ENCODE measurements at places on chromosomes 6 and 20.

DNA sequence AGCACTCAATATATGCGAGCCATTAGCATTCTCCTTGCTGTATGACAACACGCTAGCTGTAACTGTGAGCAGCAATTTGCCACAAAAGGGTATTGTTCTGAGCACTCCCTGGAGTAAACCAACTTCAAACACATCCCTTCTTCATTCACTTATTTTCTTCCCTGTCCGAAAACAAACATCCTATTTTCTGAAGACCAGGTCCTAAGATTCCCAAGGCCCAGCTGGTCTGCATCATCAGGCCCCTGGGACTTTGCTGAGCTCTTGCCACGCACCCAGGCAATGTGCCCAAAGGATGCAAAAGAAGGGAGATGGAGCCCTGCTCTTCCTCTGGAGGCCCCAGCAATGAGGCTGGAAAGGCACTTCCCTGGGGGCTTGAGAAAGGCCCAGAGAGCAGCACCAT, 118.1 kb downstream of the PREX1 start:
- H3K27ac ChIP-seq, result no peak overlapping the region
- no peaks in the 10 kb centered on the region for H3K36me3 ChIP-seq
- H3K4me1 ChIP-seq, result peaks cover 13% of the 10 kb centered on the region
- peak; percentile 8 for DNase-seq
- no peaks in the 10 kb centered on the region for H3K27me3 ChIP-seq

GRCh38 chr6:55017555-55018300, 156.6 kb upstream of the HCRTR2 start:
- no peak overlapping the region for H3K4me3 ChIP-seq
- H3K4me1 ChIP-seq, result no peaks in the 10 kb centered on the region
- no peak overlapping the region for H3K27ac ChIP-seq
- H3K27me3 ChIP-seq, result no peaks in the 10 kb centered on the region
- no peak for DNase-seq

DNA sequence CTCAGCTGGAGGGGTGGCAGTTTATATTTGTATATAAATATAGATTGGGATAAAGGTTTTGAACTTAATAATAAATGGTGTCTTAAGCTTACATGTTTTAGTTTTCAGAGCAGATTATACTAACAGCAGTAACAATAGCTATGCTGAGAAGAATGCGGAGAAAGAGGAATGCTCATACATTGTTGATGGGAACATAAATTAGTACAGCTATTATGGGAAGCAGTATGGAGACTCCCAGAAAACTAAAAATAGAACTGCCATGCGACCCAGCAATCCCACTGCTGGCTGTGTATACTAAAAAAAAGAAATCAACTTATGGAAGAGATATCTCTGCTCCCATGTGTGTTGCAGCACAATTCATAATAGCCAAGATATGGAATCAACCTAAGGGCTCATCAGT, 127.9 kb downstream of the BCKDHB start:
- no peaks in the 10 kb centered on the region for H3K4me1 ChIP-seq
- no peaks in the 10 kb centered on the region for H3K27me3 ChIP-seq
- no peak overlapping the region for H3K4me3 ChIP-seq
- no peak for DNase-seq
- H3K27ac ChIP-seq, result no peak overlapping the region

DNA sequence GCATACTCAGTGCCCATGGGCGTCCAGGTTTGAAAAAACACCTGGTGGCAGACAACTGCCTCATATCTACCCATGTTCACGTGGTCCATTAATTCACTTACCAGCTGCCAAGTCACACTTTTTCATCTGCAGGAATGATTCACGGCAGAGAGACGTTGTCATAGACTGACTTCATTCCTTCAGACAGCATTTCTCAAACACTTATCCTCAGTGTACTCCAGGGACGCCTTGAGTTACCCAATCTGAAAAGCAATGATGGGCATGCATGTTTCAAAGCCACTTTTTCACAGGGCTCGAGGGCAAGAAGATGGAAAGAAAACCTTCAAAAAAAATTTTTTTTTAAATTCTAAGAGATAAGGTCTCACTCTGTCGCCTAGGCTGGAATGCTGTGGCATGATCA, 6.0 kb downstream of the MMP24OS start:
- H3K4me1 ChIP-seq, result peaks cover 12% of the 10 kb centered on the region
- no peak overlapping the region for H3K27ac ChIP-seq

GRCh38 chr20:31653561-31653960, 15.8 kb downstream of the COX4I2 start:
- no peaks in the 10 kb centered on the region for H3K36me3 ChIP-seq
- H3K4me3 ChIP-seq, result no peak overlapping the region
- no peaks in the 10 kb centered on the region for H3K4me1 ChIP-seq
- H3K27me3 ChIP-seq, result no peaks in the 10 kb centered on the region

DNA sequence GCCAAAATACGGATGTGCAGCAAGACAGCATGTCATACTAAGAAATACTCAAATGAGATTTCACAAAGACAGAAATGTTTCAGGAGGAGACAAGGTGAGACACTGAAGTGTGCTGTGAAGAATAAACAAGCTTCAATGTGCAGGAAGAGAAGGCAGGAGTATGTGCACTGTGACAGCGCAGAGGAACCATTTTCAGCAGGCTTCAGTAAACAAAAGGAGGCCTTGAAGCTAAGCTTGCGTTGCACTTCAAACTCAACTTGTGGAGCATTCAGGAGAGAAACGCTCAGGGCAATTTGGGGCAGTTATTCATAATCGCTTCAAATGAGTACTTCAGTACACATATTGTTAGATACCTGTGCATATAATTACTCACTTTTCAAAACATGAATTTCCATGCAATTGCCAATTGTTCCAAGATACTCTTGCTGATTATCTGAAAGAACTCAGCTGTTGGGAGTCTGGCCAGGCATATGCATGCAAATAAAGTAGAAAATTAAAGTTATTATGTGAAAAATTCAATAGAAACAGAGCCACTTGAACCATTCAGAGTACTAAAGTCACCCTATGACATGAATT, 234.2 kb upstream of the OPRM1 start:
- no peak overlapping the region for H3K27ac ChIP-seq
- no peak for DNase-seq
- no peaks in the 10 kb centered on the region for H3K4me1 ChIP-seq
- H3K4me3 ChIP-seq, result no peak overlapping the region

GRCh38 chr6:112986321-112986720, 639.2 kb downstream of the RFPL4B start:
- no peaks in the 10 kb centered on the region for H3K4me1 ChIP-seq
- H3K4me3 ChIP-seq, result no peak overlapping the region
- H3K27ac ChIP-seq, result no peak overlapping the region
- H3K36me3 ChIP-seq, result no peaks in the 10 kb centered on the region
- DNase-seq, result no peak
- H3K27me3 ChIP-seq, result no peaks in the 10 kb centered on the region

- DNase-seq, result no peak
- no peak overlapping the region for H3K27ac ChIP-seq
These were observed 49.3 kb downstream of the GFOD1 start for GRCh38 chr6:13438126-13438525.

- no peaks in the 10 kb centered on the region for H3K36me3 ChIP-seq
- H3K27ac ChIP-seq, result no peak overlapping the region
- H3K4me3 ChIP-seq, result no peak overlapping the region
- H3K27me3 ChIP-seq, result no peaks in the 10 kb centered on the region
These were observed 16.2 kb upstream of the ARFGEF2 start for GRCh38 chr20:48905297-48905647.
